Aorta (tissue), 5 donors: ENCODE measurements at places on chromosomes 13 and 19. TPM values are rescaled to one million over a fixed set of nuclear protein-coding genes. Genes with fewer than 3 reads are reported as not detected.
A peak's percentile ranks its signal among the peaks of the same experiment; 100 is the strongest.

The TMEM86B gene
- 3.6 TPM for total RNA-seq

The LENG9 gene
- 5.4 TPM for total RNA-seq

- no peak for DNase-seq
Observed at GRCh38 chr19:48814895-48815294, 4.1 kb upstream of the BCAT2 start.

The TTC9B gene
- not detected for total RNA-seq

The ZNF181 gene
- 12.7 TPM for total RNA-seq

DNA sequence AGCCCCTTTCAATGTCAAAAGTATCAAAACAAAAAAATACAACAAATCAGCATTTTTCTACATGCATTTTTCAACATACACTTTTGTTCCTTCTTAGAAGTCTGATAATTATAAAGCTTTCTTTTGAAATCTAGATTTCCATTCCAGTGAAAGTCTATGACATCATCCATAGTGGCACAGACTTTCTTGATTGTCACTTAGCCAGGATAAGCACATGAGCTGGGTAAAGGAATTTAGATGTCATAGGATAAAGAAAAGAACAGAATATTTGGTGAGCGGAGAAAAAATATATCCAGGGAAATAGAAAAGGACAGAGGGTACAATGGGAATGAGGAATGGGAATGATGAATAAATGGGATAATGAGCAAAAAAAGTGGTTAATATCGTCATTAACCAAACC, 15.1 kb upstream of the TRPC4 start:
- no peak for DNase-seq

The CCDC8 gene
- 18.8 TPM for total RNA-seq

- DNase-seq, result no peak
Observed at GRCh38 chr13:83975655-83976165, 93.4 kb upstream of the SLITRK1 start.

The HSD17B14 gene
- 16.1 TPM for total RNA-seq

GRCh38 chr13:111344471-111345191, 24.2 kb downstream of the TEX29 start:
- no peak for DNase-seq

- peak; percentile 85 for DNase-seq
Observed at GRCh38 chr19:33778089-33778791, 18.4 kb upstream of the KCTD15 start.

GRCh38 chr13:94595001-94595949, 677 bp downstream of the TGDS start:
- DNase-seq, result peak; percentile 70

DNA sequence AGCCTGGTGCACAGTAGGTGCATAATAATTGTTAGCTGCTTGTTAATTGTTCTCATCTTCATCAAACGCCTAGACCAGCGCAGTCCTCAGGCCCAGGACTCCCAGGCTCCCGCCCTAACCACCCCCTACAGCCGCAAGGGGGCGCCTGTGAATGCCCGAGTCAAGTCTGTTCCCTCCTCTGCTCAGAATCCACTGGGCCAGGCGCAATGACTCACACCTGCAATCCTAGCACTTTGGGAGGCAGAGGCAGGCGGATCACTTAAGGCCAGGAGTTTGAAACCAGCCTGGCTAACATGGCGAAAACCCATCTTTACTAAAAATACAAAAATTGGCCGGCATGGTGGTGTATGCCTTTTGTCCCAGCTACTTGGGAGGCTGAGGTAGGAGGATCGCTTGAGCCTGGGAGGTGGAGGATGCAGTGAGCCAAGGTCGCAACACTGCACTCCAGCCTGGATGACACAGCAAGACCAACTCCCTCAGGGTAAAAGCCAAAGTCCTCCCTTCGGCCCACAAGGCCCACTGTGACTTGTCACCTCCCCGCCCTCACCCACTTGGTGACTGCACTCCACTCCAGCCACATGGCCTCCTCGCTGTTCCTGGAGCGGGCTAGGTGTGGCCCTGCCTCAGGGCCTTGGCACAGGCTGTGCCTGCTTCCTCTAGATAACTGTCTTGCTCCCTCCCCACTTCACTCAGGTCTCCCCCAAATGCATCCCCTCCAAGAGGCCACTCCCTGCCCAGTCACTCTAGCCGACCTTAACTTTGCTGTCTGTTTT, 9.1 kb downstream of the ZNF653 start:
- DNase-seq, result peak; percentile 82
